ENCODE measurements at places on chromosomes 2 and 18.

GRCh38 chr2:237590272-237591140 is at the start of gene RAB17:
RAB17 (minus strand) TSS chr2:237590734; CDS start chr2:237586154, 4,580 bp downstream.
- no peak for DNase-seq

GRCh38 chr2:29165362-29166241 is 50.4 kb downstream of the CLIP4 start:
- no peak for DNase-seq

- no peak for DNase-seq
Observed at GRCh38 chr2:143468341-143468888, 339.2 kb downstream of the ARHGAP15 start.

DNA sequence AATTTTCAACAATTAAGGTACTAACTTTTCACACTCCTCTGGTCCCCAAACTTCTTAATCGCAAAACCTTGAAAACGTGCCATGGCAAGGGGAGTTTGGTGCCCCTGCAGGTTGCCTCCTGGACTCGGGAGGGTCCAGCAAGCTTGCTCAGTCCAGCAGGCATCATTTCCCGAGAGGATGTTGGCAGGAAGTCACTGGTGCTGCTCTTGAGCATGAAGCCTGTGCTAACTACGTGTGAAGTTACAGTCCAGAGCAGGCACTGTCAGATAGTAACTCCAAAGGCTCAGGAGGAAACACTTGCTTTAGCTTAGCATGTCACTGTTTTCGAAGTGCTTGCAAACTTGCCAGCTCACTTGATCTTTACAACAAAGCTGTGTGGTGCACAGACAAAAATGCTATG is 215.4 kb downstream of the MYCN start:
- no peak for DNase-seq

- DNase-seq = no peak
Observed at GRCh38 chr2:62687636-62688035, 17.9 kb upstream of the EHBP1 start.

DNA sequence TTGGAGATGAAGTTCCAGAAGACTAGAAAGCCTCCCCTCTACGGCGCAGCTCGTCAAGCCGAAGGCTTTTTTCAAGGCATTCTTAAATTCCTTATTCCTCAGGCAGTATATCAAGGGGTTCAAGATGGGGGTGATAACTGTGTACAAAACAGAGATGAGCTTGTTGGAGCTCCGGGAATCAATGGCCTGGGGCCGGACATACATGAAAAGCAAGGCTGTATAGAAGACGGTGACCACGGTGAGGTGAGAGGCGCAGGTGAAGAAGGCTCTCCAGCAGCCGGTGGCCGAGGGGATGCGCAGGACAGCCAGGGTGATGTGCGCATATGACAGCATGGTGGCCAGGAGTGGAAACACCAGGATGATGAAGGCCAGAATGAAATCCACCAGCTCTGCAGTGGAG is 8.2 kb downstream of the OR6B3 start:
- no peak for DNase-seq

- no peak for DNase-seq
Observed at GRCh38 chr2:213703406-213704098, 419.3 kb downstream of the SPAG16 start.

DNA sequence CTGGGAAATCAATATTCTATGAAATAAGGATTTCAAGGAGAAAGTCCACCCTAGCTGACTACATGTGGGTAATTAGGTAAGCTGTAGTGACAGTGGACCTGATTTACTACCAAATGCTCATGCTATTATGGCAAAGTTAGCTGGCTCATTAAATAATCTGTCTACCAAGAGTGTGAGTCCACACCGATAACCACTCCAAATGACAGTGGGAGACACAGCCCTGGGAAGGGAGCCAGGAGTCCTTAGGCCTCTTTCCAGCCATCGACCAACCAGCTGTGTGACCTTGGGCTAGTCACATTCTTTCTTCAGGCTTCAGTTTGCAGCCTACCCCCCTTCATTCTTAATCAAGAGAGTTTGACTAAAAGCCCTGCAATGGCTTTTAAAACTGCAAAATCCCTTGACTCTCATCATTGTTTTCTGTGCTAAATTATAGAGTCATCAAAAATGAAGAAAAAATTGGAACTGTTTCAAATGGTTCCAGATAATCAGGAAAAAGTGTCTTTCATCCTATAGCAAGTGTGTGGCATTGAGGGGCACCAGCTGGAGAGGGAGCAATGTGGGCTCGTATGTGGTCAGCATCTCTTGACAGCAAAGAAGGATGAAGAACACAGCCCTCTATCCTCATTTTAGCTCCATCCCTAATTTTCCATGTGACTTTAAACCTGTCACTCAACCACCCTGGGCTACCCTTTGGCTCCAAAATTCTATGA is 45.6 kb upstream of the SLC14A2 start:
- DNase-seq = no peak

- no peak for DNase-seq
Observed at GRCh38 chr2:85758361-85759256, 4.8 kb downstream of the ATOH8 start.

- DNase-seq = no peak
Observed at GRCh38 chr2:12361506-12361905, 355.2 kb upstream of the TRIB2 start.

- DNase-seq = no peak
Observed at GRCh38 chr18:22488554-22488953, 70.8 kb upstream of the CTAGE1 start.

GRCh38 chr2:217722883-217723472 is 279.8 kb downstream of the TNS1 start:
- no peak for DNase-seq

- no peak for DNase-seq
Observed at GRCh38 chr18:22347606-22348511, 69.9 kb downstream of the CTAGE1 start.

DNA sequence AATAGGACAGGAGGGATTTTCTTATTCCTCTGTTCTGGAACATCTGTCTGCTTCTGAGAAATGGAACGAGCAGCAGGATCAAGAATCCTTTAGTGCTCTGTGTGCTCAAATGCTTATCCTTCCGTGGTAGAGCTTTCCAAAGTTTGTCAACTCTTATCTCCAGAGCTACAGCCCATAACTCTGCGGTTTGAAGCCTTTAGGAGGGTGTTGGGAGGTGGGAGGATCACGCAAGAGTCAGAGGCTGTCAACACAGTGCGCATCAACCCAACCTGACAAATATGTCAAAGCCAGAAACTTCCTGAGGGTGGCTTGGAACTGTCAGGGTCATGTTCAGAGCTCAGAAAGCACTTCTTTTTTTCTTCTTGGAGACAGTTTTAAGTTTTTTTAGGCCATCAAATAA is 95.9 kb downstream of the CRIM1 start:
- DNase-seq = no peak

DNA sequence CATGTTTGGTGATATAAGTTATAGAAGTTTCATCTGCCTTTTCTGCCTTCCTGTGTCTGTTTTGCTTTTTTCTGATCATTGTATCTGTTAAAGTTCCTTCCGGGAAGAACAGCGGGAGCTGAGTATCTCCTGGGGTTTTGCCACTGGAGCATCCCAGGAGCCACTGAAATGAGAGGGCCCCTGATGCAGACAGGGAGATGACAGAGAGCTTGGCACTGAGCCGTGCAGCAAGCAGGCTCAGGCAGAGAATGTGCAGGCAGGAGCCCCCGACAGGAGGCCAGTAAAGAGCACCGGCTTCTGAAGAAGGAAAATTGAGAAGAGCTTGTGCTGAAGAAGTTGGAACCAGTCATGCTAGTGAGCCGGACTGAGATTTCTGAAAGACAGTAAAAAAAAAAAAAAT is 137.8 kb downstream of the TDRD15 start:
- no peak for DNase-seq

DNA sequence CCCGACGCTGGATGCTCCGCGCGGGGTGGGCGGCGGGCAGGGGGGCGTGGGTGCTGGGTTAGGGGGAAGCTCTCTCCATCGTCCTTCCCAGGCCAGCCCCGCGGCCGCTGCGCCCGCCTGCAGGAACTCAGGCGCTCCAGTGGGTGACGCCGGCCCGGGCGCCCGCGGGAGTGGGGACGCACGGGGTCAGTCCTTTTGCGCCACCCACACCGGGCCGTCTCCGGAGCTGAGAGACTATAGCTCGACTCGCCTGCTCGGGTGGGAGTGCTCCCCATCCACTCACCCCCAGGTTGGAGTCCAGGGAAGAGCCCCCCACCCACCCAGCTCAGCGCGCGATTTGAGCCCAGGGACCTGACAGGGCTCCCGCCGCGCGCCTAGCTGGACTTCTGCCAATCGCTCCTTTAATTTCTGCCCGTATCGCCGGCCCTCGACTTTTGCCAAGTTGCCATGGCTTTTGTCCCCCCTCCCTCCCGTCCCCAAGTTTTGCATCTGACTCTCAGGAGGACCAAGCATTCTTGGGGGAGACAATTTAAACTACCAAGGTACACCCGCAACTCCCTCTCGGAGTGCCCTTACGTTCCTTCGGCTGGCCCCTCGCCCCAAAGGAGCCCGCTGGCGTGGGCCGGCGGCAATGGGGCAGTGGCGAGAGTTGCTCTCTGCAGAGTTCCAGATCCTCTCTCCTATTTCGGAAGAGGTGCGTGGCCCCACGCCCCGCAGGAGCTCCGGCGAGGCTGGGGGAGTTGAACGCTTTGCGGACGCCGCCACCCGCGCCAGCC is 205.8 kb upstream of the SMAD2 start:
- DNase-seq = no peak

GRCh38 chr2:8996006-8996405 is 7.5 kb downstream of the MBOAT2 start:
- DNase-seq = no peak

DNA sequence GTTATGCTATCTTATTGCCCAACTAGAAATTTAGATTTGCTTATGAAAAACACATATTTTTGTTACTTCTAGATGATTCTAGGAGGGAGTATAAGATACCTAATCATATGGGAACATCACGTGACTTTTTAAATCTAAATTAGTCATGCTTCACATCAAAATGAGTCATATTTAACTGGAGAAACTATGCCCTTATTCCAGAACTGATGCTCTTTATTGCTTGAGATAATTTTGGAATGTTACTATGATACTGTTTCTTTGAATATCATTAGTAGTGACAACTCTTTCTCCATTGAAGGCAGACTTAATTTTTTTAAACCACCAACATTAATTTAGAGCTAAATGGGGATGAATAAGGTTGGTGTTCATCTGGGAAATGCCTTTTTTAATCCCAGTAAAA is 19.9 kb upstream of the ELAC1 start:
- no peak for DNase-seq

DNA sequence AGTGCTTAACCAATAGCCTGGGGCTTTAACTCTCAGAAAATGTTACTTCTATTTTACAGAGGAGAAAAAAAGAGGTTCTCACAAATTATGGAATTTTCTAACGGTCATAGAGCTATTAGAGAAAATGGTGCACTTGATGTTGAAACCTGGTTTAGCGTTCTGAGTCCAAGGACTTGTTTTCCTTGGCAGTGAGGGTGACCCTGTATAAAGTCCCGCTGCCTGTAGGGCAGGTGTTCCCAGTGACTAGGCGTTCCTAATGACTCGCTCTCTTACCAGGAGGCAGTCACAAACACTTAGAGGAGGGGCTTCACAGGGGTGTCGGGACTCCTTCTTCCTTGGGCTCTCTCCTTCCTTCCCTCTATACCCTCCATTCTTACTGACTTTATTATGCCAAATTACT is 175.8 kb downstream of the ACTR3 start:
- no peak for DNase-seq

DNA sequence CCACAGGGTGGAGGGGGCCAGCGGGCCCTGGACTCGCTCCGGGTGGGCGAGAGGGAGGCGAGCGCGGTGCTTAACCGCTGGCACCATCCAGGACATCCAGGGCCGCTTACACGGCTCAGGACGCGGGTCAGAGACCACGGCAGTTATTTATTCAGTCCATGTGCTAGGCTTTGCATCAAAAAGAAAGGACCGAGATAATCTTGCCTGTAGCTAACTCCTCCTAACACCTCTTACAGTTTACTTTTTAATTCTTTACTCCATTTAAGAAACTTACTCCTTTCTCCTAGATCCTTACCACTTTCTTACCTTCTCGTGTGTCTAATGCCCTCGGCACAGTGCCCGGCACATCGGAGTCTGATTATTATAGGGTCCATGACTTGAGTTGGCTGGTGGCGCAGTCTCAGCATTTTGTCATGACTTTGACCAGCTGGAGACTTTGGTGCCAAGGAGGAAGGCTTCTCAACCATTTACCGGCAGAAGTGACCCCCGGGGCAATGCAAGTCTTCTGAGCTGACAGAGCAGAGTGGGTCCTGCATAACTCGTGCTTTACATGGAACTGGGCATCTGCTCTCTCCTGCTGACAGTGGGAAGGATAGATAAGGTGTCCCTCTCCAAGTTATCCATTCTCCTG is 503 bp downstream of the ANXA4 start:
- DNase-seq = no peak

GRCh38 chr2:226802573-226802972 is 3.0 kb upstream of the IRS1 start:
- DNase-seq = no peak

DNA sequence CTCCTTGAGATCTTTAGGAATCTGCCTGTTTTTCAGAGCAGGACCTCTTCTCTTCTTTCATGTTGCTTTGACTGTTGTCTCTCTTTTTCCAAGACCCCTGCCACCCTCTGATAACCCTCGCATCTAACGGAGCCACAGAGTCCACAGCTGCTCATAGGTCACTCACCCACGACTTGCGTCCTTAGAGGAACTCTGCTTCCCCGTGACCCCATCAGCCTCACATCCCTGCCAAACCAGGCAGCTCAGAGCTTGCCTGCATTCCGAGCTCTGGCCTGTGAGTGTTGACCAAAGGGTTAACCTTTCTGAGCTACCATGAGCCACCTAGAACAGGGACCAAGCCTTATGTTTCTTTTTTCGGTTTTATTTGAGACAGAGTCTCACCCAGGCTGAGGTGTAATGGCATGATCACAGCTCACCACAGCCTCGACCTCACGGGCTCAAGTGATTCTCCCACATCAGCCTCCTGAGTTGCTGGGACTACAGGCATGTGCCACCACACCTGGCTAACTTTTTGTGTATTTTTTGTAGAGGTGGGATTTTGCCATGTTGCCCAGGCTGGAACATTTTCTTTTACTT is 36.4 kb downstream of the CABLES1 start:
- DNase-seq = no peak

GRCh38 chr2:224799691-224800090 is 83.5 kb upstream of the CCDC195 start:
- DNase-seq = no peak
